NCI-H446 (cell line): ENCODE measurements at places on chromosomes 1 and 21.

DNA sequence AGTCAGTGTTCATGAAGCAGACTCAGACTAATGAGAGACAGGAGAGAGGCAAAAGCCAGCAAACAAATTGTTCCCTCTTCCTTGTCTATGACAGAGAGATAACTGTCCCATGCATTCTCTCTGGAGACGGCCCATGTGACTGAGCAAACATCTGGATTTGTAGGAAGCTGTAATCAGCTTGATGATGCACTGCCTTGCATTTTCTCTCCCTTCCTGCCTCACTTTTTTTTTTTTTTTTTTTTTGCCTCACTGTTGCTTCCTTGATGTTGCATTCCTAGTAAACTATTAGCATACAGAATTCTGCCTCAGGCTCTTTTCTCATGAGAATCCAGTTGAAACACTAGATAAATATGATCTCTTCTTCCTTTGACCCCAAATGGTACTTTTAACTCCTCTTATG lies 134.5 kb downstream of the HHIPL2 start:
- DNase-seq = no peak

DNA sequence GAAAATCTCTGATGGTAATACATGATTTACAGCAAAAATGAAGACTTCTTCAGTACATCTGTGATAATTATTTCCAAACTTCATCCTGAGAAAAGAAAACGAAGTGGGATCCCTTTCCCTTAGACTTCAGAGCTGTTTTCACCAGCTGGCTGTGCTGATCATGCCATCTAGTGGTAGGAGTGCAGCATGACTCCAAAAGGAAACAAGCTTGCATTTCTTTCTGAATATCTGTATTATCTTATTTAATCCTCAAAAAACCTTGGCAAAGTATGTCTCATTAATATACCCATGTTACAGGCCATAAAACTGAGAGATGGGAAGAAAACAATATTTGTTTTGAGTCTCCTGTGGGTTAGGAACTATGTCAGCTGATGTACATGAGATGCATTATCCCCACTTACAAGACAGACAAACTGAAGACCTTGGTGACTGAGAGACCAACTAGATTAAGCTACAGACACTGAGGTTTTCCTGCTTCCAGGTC lies 9.8 kb upstream of the GJA8 start:
- DNase-seq = peak; percentile 66

- DNase-seq = peak; percentile 67
These were observed 18.5 kb upstream of the BTG3 start for GRCh38 chr21:17631195-17631594.

DNA sequence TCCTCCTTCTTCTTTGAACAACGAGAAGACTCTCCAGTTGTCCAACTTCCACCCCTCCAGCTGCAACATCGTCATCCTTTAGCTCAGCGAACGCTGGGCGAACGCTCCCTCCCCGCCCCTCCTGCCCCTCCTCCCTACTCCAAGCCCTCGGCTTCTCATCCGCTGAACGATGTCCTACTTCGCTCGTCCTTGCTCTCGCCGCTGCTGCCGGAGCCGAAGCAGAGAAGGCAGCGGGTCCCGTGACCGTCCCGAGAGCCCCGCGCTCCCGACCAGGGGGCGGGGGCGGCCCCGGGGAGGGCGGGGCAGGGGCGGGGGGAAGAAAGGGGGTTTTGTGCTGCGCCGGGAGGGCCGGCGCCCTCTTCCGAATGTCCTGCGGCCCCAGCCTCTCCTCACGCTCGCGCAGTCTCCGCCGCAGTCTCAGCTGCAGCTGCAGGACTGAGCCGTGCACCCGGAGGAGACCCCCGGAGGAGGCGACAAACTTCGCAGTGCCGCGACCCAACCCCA lies at the start of gene BCAN:
TSS of gene BCAN (plus strand) at position 357 of the 504 bp plus-strand sequence. CDS start 3,938 bp downstream, outside the sequence.
- DNase-seq = no peak

- no peak for DNase-seq
These were observed 236.4 kb downstream of the USP25 start for GRCh38 chr21:15966231-15966630.

GRCh38 chr1:162485236-162485635 lies 12.4 kb upstream of the UHMK1 start:
- DNase-seq = no peak

GRCh38 chr1:216246577-216247203 lies 176.6 kb downstream of the USH2A start:
- DNase-seq = no peak

DNA sequence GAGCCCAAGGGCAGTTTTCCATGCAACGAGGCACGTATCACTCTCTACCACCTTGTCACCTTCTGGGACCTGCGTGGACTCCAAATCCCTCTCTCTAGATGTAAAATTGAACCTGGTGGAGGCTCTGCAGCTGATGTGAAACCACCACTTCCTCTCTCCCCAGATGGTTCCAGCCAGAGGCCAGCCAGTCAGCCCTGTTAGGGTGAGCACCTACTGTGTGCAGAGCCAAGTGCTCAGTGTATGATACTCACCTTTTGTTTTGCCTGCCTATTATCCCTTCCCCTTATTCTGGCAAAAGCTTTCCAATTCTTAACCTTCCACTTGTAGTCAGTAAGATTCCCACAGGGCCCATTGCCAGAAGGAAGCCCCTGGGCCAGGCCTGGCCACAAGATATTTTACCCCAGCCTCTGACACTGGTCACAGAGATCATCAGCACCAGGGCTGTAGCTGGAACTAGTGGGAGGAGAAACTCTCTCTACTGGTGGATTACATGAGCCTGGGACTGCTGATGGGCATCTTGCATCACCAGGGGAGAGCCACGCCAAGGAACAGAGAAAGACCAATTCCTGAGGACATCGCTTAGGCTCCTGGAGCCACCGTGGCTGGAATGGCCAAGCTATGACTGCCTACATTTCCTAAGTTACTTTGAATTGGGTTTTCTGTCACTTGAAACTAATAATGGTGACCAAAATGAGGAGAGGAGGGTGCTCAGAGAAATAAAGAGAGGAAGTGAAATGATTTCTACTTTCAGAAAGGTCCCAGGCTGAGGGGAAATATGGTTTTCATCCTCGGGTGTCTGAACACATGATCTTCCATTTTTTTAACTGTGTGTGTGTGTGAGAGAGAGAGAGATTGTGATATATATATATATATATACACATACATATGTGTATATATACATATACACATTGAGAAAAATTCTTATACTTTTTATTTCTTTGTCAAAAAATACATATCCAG lies 26.6 kb upstream of the RD3 start:
- no peak for DNase-seq

DNA sequence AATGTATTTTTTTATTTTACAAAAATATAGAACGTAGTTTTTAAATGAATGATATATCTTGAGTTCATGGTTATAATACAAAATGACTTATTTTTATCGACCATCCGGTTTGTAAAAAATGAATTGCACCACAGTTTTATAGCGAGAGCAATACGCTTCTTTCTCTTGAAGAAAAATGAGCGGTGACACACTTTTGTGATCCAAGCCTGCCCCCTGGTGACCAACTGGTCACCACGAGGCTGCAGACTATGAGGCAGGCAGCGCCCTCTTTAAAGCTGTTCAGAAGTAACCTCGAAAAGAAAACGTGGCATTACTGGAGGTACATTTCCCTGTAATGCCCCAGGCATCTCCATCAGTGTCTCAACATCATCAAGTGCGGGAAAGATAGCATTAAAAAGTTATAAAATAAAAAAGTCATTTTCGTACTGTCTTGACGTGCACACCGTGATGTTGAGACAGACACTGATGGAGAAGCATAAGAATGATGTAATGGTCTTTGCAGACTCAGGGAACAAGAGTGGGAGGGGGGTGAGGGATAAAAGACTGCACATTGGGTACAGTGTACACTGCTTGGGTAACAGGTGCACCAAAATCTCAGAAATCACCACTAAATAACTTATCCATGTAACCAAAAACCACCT lies 734.2 kb upstream of the ADAMTS5 start:
- DNase-seq = peak; percentile 93

DNA sequence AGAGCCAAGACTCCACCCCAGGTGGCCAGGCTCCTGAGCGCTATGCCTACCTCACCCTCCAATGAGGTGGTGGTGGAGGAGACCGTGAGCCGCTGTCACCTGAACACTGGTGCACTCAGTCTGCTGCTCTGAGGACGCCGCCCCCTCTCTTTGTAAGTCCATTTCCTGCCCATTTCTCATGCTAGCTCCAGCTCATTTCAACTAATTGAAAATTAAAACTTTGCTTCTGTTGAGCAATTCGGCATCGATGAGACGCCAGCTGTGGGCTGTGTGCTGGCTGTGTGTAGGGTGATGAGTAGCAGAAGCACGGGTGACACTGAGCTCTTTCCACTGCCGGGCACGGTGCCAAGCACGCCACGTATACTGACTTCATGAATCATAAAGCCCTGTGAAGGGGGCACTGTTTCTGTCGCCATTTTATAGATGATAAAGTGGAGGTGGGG lies 11.2 kb downstream of the TNFRSF1B start:
- DNase-seq = no peak

GRCh38 chr1:51444096-51444495 lies 75.0 kb downstream of the EPS15 start:
- DNase-seq = no peak

- DNase-seq = no peak
These were observed 37.6 kb upstream of the DESI2 start for GRCh38 chr1:244615301-244615700.

DNA sequence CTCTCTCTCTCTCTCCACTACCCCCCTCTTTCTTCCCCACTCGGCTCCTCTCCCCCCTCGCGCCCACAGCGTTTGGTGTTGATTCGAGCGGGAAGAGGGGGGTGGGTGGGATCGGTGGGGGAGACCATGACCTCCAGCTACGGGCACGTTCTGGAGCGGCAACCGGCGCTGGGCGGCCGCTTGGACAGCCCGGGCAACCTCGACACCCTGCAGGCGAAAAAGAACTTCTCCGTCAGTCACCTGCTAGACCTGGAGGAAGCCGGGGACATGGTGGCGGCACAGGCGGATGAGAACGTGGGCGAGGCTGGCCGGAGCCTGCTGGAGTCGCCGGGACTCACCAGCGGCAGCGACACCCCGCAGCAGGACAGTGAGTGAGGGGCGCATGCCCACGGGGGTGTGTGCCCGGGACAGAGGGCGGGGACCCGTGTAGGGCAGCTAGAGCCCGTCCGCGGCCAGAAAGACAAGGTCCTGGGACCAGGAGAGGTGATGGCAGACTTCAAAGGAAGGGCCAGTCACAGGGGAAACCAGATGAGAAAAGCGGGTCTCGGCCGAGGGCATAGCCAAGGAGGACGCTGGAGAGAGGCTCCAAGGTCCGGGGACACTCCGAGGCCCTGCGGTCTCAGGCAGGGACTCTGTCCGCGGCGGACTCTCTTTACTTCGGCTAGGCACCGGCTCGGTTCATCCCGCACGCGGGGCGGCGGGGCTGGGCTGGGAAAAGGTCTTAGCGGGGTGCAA lies at the start of gene PRRX1:
TSS of gene PRRX1 (plus strand) at position 39 of the 735 bp plus-strand sequence. CDS start at position 127, 88 bp downstream.
- DNase-seq = no peak

GRCh38 chr1:30508611-30509010 lies 214.8 kb downstream of the MATN1 start:
- DNase-seq = no peak

GRCh38 chr1:171841050-171841910 lies at the start of gene DNM3:
TSS of gene DNM3 (plus strand) at chr1:171841498. CDS start at chr1:171841657, 159 bp downstream.
- peak; percentile 63 for DNase-seq

DNA sequence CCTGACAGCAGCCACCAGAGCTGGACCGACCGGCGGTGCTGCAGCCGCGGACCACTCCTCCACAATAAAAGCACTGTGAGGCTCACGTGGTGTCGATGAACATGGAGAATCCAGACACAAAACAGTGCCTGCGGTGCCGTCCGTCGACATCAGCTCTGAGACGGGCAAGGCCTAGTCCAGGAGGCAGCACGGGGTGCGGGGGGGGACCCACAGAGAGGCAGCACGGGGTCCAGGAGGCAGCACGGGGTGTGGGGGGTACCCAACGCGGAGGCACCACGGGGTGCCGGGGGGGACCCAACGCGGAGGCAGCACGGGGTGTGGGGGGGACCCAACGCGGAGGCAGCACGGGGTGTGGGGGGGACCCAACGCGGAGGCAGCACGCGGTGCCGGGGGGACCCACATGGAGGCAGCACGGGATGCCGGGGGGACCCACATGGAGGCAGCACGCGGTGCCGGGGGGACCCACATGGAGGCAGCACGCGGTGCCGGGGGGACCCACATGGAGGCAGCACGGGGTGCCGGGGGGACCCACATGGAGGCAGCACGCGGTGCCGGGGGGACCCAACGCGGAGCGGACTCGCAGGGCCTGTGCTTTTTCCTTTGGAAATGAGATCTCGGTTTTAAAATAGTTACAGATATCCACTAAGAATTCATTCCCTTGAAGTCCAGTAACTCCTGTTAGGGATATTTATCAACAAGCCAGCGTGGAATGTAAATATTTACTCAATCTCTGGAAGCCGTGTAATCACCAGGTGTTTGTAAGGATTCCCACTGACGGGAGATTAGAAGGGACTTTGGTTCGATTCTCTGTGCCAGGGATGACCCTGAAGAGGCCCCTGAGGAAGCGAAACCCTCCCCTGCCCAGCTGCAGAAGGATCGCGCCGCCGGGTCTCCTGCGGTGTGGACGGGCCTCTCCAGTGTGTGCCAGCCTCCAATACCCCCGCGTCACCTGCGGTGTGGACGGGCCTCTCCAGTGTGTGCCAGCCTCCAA lies 52.1 kb downstream of the COL6A1 start:
- no peak for DNase-seq

DNA sequence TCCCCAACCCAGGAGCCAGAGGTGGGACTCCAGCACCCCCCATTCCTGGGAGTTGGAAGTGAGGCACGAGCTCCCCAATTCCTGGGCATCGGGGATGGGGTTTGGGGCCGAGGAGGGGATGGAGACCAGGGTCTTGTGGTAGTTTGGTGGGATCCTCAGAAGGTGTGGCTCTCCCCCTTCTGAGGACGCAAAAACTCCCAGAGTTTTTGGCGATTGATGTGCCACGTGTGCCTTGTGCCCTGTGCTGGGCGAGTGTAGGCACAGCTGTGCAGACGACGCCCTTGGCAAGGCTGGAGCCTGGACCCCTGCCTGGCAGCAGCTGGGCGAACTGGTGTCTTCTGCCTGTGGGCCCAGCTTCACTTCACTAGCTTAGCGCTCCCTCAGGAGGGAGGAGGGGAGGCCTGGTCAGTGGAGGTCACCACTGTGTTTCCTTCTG lies 2.6 kb downstream of the GUK1 start:
- DNase-seq = no peak

- DNase-seq = no peak
These were observed 21.9 kb downstream of the ERRFI1 start for GRCh38 chr1:8004113-8004802.

GRCh38 chr1:6093611-6094010 lies 47.9 kb downstream of the KCNAB2 start:
- no peak for DNase-seq

DNA sequence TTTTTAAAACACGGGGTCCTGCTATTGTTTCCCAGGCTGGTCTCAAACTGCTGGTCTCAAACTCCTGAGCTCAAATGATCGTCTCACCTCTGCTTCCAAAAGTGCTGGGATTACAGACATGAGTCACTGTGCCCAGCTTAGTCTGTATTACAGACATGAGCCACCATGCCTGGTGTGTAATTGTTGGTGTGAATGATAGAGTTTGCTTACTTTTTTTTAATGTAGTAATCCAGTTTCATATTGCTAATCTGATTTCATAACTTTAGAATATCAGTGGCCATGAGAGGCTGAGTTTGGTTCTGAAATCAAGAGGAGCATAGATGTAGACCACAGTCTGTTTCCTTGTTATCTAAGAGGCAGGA lies 3.4 kb downstream of the EPB41 start:
- DNase-seq = no peak

GRCh38 chr1:186865253-186865652 lies 36.5 kb downstream of the PLA2G4A start:
- DNase-seq = no peak
